ENCODE measurements at places on chromosomes 2 and 18. TPM values are rescaled to one million over a fixed set of nuclear protein-coding genes. Genes with fewer than 3 reads are reported as not detected.

The TEX44 gene
- total RNA-seq, result not detected

GRCh38 chr2:230723363-230723762 lies 10.7 kb downstream of the CAB39 start:
- peaks cover 10% of the 10 kb centered on the region for H3K4me1 ChIP-seq
- DNase-seq, result peak; percentile 37
- H3K4me3 ChIP-seq, result no peak overlapping the region
- no peaks in the 10 kb centered on the region for H3K27me3 ChIP-seq
- H3K36me3 ChIP-seq, result peaks cover 16% of the 10 kb centered on the region

DNA sequence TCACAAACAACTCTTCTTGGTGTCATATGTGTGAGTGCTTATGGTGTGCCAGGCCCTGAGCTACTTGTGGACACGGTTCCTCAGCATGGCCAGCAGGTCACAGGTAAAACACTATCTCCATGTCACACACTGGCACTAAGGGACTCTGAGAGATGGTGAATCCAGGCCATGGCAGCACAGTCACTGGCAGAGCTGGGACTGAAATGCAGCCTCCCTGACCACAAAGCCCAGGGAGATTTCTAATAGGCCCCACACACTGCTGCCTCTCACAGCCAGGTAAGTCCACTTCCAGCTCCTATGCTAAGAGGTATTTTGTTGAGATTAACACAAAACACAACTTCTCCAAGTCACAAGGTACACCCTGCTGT lies 92.0 kb downstream of the ACTR2 start:
- H3K27me3 ChIP-seq, result no peaks in the 10 kb centered on the region
- peaks cover 31% of the 10 kb centered on the region for H3K4me1 ChIP-seq
- no peak for DNase-seq
- no peak overlapping the region for H3K4me3 ChIP-seq

The QPCT gene
- total RNA-seq, result 25.7 TPM

- no peak overlapping the region for H3K27ac ChIP-seq
- DNase-seq, result peak; percentile 2
- H3K27me3 ChIP-seq, result no peaks in the 10 kb centered on the region
- H3K4me3 ChIP-seq, result no peak overlapping the region
Observed at GRCh38 chr2:18536100-18536499, 24.4 kb downstream of the RDH14 start.

DNA sequence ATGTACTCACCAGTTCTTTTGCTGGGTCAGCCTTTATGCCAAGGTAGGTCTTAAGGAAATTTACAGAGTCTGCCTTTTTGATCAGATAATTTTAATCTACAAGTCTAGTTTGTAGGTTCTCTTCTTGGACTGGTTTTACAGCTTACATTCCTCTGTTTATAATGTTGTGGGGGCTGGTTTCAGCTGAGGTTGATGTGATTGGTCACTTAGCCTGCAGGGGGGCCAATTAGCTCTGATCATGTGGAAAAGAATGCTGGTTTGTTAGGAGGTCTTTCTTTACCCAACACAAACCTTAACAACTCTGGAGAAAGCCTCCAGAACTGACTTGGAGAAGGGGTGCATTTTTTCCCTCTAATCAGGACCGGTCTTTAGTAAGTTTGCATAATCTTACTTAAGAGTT lies at the start of gene KCNJ13:
KCNJ13 (minus strand) TSS at position 131 of the 400 bp plus-strand sequence. CDS start 5,203 bp downstream, outside the sequence.
- no peaks in the 10 kb centered on the region for H3K36me3 ChIP-seq
- H3K4me1 ChIP-seq, result no peaks in the 10 kb centered on the region
- H3K27me3 ChIP-seq, result no peaks in the 10 kb centered on the region
- H3K27ac ChIP-seq, result no peak within 1 kb of the TSS

The SMAD2 gene
- total RNA-seq, result 43.9 TPM

The TMEM178A gene
- 0.29 TPM for total RNA-seq

GRCh38 chr18:79876497-79876896 lies 75.0 kb downstream of the SLC66A2 start:
- no peaks in the 10 kb centered on the region for H3K27me3 ChIP-seq
- peak; percentile 14 for DNase-seq
- no peaks in the 10 kb centered on the region for H3K4me1 ChIP-seq
- H3K4me3 ChIP-seq, result no peak overlapping the region

- no peaks in the 10 kb centered on the region for H3K27me3 ChIP-seq
- no peaks in the 10 kb centered on the region for H3K36me3 ChIP-seq
- peak overlapping the region; percentile 33 for H3K27ac ChIP-seq
- DNase-seq, result no peak
- peaks cover 10% of the 10 kb centered on the region for H3K4me1 ChIP-seq
- peak overlapping the region; percentile 38 for H3K4me3 ChIP-seq
Observed at GRCh38 chr2:64998658-64999061, 9.5 kb downstream of the SLC1A4 start.

The KYNU gene
- 10.9 TPM for total RNA-seq

DNA sequence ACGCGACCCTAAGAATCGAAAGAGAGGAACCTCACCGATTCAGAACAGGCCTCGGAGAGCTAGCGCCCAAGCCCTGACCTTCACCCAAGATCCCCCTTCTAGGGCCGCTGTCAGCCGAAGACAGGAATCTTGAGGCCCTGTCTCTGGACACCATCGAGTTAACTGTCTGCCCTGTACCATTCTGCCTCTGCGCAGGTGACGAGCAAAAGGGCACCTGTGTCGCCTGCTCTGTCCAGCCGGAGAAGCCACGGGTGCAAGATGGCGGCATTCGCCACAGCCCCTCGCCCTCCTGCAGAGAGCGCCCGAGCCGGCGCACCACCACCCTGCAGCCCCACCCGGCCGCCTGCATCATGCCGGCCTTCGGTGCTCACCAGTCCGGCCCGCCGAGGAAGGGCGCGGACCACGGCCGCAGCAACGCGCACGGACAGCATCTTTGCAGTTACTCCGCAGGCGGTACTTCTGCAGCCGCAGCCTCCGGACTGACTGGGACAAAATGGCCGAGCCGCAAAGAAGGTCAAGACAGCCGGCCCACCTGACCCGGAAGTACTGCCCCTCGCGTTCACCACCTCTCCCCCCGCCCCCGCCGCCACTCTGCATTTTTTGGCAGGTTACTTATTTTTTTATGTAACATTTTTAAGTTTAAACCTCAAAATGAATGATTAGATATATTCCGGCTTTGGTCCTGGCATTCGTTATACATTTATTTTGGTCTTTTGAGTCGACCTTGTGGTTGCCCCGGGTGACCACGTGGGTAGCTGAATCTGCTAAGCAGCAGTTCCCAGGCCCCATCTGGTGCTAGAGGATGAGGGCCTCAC lies at the start of gene ATP5F1A:
ATP5F1A (minus strand) TSS at position 496 of the 815 bp plus-strand sequence; CDS start at position 431, 65 bp downstream.
- peak within 1 kb of the TSS; percentile 92 for H3K27ac ChIP-seq
- peaks cover 28% of the 10 kb centered on the region for H3K36me3 ChIP-seq
- DNase-seq, result peak; percentile 97

GRCh38 chr18:25335062-25335461 lies 16.9 kb downstream of the ZNF521 start:
- no peak overlapping the region for H3K4me3 ChIP-seq
- DNase-seq, result no peak
- no peak overlapping the region for H3K27ac ChIP-seq
- H3K4me1 ChIP-seq, result no peaks in the 10 kb centered on the region

GRCh38 chr2:9057939-9058761 lies 54.7 kb upstream of the MBOAT2 start:
- H3K4me3 ChIP-seq, result no peak overlapping the region
- no peaks in the 10 kb centered on the region for H3K36me3 ChIP-seq
- DNase-seq, result no peak

DNA sequence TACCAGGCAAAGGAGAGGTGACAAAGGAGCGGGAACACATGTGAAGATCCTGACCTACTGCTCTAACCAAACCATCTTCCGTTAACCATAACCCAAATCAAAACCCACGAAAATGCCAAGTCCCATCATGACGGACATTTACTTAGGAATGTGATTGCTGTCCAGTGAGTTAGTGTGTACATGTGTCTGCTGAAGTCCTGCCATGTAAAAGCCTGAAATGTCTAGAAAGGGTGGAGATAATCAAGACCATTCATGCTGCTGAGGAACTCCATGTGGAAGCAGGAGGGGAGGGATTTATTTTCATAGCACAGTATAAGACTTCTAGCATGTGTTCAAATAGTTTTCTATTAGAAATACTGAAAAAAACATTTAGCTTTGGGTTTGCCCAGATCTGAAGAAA lies 137.0 kb upstream of the BOD1L2 start:
- H3K4me3 ChIP-seq, result no peak overlapping the region
- H3K4me1 ChIP-seq, result peaks cover 1% of the 10 kb centered on the region
- H3K27ac ChIP-seq, result no peak overlapping the region
- DNase-seq, result no peak
- H3K27me3 ChIP-seq, result no peaks in the 10 kb centered on the region
- no peaks in the 10 kb centered on the region for H3K36me3 ChIP-seq

DNA sequence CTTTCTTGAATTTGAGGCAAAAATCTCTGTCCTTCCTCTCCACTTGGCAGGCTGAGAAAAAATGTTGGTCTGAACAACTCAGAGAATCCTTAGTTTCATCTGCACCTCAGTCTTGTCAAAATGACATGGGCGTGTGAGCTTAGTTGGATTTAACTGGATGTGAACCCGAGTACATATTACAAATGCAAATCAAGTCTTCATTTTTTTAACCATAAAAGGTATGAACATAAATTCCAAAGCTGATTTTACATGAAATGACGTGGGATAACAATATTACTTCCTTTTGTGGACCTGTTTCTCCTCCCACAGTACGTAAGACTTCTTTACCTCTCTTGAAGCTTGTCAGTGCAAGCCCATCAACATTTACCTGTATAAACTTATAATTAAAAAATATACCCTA lies 32.6 kb upstream of the RND3 start:
- H3K4me3 ChIP-seq, result no peak overlapping the region
- no peak for DNase-seq
- peaks cover 29% of the 10 kb centered on the region for H3K4me1 ChIP-seq
- no peaks in the 10 kb centered on the region for H3K27me3 ChIP-seq
- H3K27ac ChIP-seq, result peak overlapping the region; percentile 78

GRCh38 chr2:61478086-61478485 lies 7.2 kb upstream of the USP34 start:
- H3K4me1 ChIP-seq, result no peaks in the 10 kb centered on the region
- DNase-seq, result no peak
- no peak overlapping the region for H3K27ac ChIP-seq
- no peaks in the 10 kb centered on the region for H3K27me3 ChIP-seq
- H3K4me3 ChIP-seq, result no peak overlapping the region

DNA sequence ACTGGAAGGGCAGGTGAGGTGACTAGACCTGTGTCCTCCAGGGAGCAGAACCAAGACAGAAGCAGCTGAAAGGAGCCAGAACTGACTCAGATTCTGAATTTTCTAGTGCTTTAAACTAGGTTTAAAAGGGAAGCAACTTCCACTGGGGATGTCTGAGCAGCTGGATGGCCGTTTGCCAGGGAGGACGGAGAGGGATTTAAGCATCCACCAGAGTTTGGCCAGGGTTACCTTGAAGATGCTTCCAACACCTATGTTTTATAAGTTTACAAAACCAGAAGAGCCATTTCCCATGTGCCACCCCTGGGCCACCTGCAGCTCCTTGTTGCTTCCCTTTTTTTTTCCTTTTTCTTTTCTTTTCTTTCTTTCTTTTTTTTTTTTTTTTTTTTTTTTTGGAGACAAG lies 48.6 kb upstream of the RBM44 start:
- H3K4me1 ChIP-seq, result no peaks in the 10 kb centered on the region
- H3K36me3 ChIP-seq, result peaks cover 26% of the 10 kb centered on the region
- H3K27ac ChIP-seq, result no peak overlapping the region
- no peaks in the 10 kb centered on the region for H3K27me3 ChIP-seq
- H3K4me3 ChIP-seq, result no peak overlapping the region

GRCh38 chr2:213766465-213766901 lies 482.2 kb downstream of the SPAG16 start:
- no peak overlapping the region for H3K4me3 ChIP-seq
- no peaks in the 10 kb centered on the region for H3K4me1 ChIP-seq
- no peaks in the 10 kb centered on the region for H3K36me3 ChIP-seq
- H3K27ac ChIP-seq, result no peak overlapping the region

GRCh38 chr2:123614596-123614995 lies 410.5 kb upstream of the CNTNAP5 start:
- no peak overlapping the region for H3K27ac ChIP-seq
- no peaks in the 10 kb centered on the region for H3K36me3 ChIP-seq
- no peak overlapping the region for H3K4me3 ChIP-seq
- no peaks in the 10 kb centered on the region for H3K4me1 ChIP-seq

DNA sequence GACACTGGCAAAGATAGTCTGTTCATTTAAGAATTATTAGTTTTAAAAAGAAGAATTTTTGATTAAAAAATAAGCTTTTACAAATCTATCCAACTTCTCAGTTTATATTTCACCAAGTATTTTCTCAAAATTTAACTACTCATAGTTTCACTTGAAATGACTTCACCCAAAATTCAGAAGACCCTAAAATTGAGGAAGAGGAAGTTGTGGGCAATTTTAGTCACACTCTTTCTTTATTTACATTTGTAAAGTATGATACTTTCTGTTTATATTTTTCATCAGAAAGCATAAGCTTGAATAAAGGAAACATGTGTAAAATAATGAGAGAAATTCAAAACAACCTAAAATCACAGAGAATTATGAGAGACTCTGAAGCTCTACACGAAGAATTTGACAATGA lies 278.8 kb upstream of the MEIS1 start:
- H3K27me3 ChIP-seq, result no peaks in the 10 kb centered on the region
- no peak for DNase-seq
- H3K27ac ChIP-seq, result no peak overlapping the region
- no peaks in the 10 kb centered on the region for H3K36me3 ChIP-seq
- no peak overlapping the region for H3K4me3 ChIP-seq

DNA sequence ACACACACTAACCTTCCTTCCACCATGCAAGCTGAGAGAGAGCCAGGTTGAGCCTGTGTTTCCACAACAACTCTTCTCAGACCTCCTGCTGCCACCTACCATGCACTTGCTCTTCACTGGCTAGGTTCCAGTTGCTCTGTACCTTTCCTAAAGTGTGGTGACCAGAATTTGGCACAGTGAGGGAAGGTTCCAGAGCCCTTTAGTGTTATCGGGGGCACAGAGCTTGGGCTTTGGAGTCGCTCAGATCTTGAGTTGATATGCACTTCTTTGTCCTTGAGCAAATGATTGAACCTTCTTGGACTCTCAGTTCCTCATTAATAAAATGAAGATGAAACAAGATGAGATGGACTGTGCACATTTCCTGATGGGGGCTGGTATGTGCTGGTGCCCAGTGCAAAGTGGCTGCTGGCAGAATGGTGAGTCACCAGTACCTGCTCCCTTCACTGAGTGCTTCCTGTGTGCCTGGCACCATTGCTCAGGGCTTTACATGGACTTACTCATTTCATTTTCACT lies 47.1 kb downstream of the NEDD4L start:
- H3K27ac ChIP-seq, result no peak overlapping the region
- H3K4me3 ChIP-seq, result no peak overlapping the region
- H3K36me3 ChIP-seq, result no peaks in the 10 kb centered on the region
- no peak for DNase-seq
- peaks cover 6% of the 10 kb centered on the region for H3K27me3 ChIP-seq

The BCL2L11 gene
- 8.0 TPM for total RNA-seq

- no peak overlapping the region for H3K4me3 ChIP-seq
- peaks cover 8% of the 10 kb centered on the region for H3K4me1 ChIP-seq
- H3K27me3 ChIP-seq, result no peaks in the 10 kb centered on the region
- peak; percentile 76 for DNase-seq
Observed at GRCh38 chr18:10270151-10270571, 184.3 kb upstream of the APCDD1 start.

GRCh38 chr2:55887901-55888624 lies 35.5 kb downstream of the EFEMP1 start:
- H3K27ac ChIP-seq, result peak overlapping the region; percentile 93
- peaks cover 48% of the 10 kb centered on the region for H3K36me3 ChIP-seq
- H3K27me3 ChIP-seq, result no peaks in the 10 kb centered on the region
- peaks cover 97% of the 10 kb centered on the region for H3K4me1 ChIP-seq

The ORC4 gene
- total RNA-seq, result 22.4 TPM

Measured in osteoblast (primary cell).